ENCODE measurements at places on chromosomes 16 and 17.

DNA sequence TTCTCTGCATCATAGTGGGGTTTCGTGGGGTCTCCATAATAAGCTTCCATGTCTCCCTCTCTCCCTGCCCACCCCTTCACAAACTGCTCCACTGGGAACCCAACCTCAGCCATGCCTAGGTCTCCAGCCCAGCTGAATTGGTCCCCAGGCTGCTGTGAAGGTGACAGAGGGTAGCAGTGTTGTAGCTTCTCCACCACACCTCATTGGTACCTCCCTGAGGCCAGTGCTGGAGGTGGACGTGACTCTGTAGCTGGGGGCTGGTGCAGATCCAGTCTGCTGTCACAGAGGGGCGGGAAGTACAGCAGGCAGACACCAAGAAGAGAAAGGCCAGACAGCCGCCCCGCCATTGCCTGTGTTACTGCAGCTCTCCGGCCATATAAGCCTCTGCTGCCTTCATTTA lies 82.1 kb downstream of the OR1D5 start:
- H3K4me3 ChIP-seq = no peak overlapping the region
- no peak overlapping the region for H3K27ac ChIP-seq
- no peak for DNase-seq
- no peaks in the 10 kb centered on the region for H3K27me3 ChIP-seq
- no peaks in the 10 kb centered on the region for H3K36me3 ChIP-seq

GRCh38 chr16:56988161-56988947 lies 1.0 kb upstream of the NLRC5 start:
- H3K27ac ChIP-seq = peak overlapping the region; percentile 82
- peak overlapping the region; percentile 76 for H3K4me3 ChIP-seq
- H3K36me3 ChIP-seq = no peaks in the 10 kb centered on the region
- DNase-seq = no peak

- H3K36me3 ChIP-seq = no peaks in the 10 kb centered on the region
- no peak overlapping the region for H3K27ac ChIP-seq
- no peaks in the 10 kb centered on the region for H3K27me3 ChIP-seq
- DNase-seq = no peak
- H3K4me1 ChIP-seq = no peaks in the 10 kb centered on the region
- H3K4me3 ChIP-seq = no peak overlapping the region
Observed at GRCh38 chr17:73747221-73748002, 103.2 kb upstream of the SDK2 start.

- no peaks in the 10 kb centered on the region for H3K36me3 ChIP-seq
- no peaks in the 10 kb centered on the region for H3K27me3 ChIP-seq
Observed at GRCh38 chr17:17724307-17725010, 43.2 kb downstream of the RAI1 start.

DNA sequence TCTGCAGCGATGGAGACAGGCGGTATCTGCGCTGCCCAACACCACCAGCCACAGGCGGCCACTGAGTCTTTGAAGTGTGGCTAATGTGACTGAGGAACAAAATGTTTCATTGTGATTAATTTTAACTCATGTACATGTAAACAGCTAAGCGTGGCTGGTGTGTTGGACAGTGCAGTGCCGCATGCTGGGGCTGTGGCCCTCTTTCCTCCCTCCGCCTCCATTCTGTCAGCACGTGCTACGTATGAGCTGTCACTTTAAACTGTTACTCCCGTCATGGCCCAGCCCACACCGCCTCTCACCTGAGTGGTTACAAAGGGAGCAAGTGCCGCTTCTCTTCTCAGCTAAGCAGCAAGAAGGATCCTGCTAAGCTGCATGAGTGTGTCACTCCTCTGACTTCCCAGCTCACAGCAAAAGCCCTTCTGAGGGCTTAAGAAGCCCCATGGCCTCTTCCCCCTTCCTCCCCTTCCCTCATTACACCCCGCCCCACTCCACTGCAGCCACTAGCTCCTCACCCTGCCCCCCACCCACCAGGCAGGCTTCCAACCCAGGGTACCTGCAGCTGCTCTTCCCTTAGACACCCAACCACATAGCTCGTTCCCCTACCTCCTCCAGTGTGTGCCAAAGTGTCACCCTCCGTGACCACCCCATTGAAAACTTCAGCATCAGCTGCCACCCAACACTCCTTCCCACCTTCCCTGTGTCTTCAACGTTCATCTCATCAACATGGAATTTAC lies 15.0 kb downstream of the HASPIN start:
- H3K4me3 ChIP-seq = peak overlapping the region; percentile 36
- no peaks in the 10 kb centered on the region for H3K36me3 ChIP-seq
- H3K27me3 ChIP-seq = no peaks in the 10 kb centered on the region
- no peaks in the 10 kb centered on the region for H3K4me1 ChIP-seq

DNA sequence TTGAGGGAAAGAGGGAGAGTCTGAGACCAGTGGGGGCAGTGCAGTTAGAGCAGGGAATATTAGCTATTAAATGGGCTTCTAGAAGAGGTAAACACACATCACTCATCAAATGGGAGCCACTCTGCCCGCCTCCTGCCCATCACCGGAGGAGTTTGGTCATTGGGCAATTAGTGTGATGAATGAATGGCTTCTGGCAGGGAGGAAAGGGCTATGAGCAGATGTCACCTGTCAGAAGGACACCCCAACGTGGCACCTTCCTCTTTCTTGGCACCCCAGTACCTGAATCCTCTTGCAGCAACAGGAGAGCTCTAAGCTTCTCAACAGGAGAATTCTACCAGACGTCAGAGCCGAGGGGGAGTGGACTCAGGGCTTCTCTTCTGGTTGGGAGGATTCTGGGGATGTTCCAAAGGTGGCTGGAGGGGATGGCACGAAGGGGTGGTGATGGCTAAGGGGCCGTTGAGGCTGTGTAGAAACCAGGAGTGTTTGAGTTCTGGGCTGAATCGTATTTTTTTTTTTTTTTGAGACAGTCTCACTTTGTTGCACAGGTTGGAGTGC lies 11.0 kb downstream of the C1QTNF1 start:
- H3K36me3 ChIP-seq = no peaks in the 10 kb centered on the region
- DNase-seq = peak; percentile 30
- no peaks in the 10 kb centered on the region for H3K27me3 ChIP-seq
- no peak overlapping the region for H3K4me3 ChIP-seq
- peaks cover 4% of the 10 kb centered on the region for H3K4me1 ChIP-seq
- peak overlapping the region; percentile 83 for H3K27ac ChIP-seq

DNA sequence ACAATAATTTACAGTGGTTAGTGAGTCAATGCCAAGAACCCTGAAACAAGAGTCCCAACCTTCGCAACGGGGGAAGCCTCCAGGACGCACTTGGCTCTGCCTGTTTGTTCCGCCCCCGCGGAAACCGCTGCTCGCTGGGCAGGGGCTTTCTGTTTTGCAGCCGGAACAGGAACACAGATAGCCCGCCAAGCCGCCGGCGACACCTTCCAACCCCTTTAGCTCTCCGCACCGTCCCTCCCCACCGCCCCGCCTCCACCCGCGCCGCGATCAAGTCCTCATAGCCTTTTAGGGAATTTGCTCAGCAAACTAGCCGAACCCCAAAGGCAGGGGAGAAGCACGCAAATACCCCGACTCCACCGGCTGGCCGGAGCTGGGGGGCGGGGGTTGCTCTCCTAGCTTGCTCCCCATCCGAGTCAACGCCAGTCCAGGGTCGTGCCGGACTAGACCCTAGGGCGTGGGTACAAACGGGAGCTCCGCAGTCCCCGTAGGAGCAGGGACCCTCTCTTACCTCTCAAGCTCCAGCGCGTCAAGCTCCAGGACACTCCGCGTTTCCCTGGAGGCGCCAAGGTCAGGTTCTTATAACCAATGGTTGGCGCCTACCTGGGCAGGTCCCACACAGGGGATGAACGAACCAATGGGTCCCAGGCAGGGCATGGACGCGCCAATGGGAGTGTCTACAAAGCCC lies at the start of gene SLFN13:
Gene SLFN13, minus strand, starts transcription at position 553 of the 685 bp plus-strand sequence. CDS start 3,086 bp downstream, outside the sequence.
- peak; percentile 78 for DNase-seq
- H3K4me1 ChIP-seq = no peaks in the 10 kb centered on the region
- no peaks in the 10 kb centered on the region for H3K27me3 ChIP-seq
- peak within 1 kb of the TSS; percentile 82 for H3K27ac ChIP-seq

DNA sequence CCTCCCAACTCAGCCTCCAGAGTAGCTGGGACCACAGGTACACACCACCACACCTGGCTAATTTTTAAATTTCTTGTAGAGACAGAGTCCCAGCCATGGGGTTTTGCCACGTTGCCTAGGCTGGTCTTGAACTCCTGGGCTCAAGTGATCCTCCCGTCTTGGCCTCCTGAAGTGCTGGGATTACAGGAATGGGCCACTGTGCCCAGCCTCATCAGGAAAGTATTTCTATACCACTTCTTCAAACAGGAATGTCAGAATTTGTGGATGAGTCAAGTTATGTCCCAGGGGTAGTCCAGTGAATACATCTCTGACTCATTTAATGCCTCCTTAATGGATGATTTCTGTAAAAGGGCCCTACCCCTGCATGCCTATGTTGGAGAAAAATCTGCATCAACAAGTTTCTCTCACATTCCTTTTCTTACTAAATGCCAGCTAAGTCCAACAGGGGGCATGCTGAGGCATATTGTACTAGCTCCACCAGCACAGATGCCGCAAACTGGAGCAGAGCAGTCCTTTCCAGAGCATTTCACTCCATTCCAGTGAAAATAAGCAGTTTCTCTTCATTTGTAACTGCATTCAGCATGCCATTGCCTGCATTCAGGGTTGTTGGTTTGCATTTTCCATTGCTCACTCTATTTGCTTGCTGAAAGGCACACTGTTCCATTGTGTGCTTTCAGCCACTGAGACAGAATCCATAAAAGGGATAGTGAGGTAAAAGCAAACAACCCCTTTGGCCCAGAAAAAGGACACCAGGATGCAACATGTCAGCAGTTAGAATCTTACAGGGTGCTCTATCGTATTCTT lies 5.3 kb upstream of the CAVIN1 start:
- no peak overlapping the region for H3K4me3 ChIP-seq
- H3K4me1 ChIP-seq = peaks cover 4% of the 10 kb centered on the region
- H3K27me3 ChIP-seq = no peaks in the 10 kb centered on the region

GRCh38 chr17:72219137-72219823 lies 98.5 kb downstream of the SOX9 start:
- no peak overlapping the region for H3K27ac ChIP-seq
- no peaks in the 10 kb centered on the region for H3K4me1 ChIP-seq
- no peaks in the 10 kb centered on the region for H3K36me3 ChIP-seq
- DNase-seq = no peak
- H3K4me3 ChIP-seq = peak overlapping the region; percentile 46
- H3K27me3 ChIP-seq = peaks cover 17% of the 10 kb centered on the region

DNA sequence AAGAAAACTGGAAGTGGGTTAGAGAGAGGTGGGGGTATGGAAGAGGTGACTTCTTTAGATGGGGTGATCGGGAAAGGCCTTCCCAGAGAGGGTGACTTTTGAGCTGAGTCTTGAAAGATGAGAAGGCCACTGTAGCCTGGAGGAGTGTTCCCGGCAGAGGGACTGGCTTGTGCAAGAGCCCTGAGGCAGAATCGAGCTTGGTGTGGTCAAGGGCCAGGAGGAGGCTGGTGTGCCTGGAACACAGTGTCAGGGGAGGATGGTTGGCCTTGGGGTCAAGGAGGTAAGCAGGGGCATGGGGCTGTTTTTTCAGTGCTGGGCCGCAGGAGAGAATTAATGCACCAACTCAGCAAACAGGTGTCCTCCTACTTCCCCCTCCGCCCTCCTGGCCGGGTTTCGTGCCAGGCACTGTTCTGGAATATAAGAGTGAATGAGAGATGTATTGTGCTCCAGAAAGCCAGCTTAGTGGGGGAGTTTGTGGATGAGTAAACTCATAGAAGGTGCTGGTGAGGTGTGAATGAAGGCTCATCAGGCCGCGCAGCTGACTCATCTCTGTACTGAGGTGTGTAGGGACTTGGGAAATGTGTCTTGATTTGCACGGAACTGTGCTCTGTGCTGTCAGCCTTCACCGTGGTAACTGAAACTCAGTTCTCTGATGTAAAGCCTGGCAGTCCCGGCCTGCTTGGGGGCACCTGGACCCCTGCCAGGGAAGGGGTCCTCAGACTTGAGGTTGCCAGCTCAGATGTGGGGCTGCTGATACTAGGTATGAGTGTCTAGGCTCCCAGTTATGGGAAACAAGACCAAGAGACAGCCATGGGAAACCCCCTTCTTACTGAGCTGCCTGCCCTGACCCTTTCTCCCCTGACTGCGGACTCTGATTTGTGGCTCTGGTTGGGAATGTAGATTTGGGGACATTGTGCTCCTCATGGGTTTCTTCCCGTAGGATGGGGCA lies 15.3 kb downstream of the KSR1 start:
- no peaks in the 10 kb centered on the region for H3K36me3 ChIP-seq
- H3K4me3 ChIP-seq = no peak overlapping the region
- no peak for DNase-seq
- H3K27me3 ChIP-seq = no peaks in the 10 kb centered on the region

GRCh38 chr16:105521-105920 lies 27.5 kb downstream of the MPG start:
- no peaks in the 10 kb centered on the region for H3K27me3 ChIP-seq
- H3K36me3 ChIP-seq = no peaks in the 10 kb centered on the region
- no peak for DNase-seq
- H3K4me1 ChIP-seq = peaks cover 19% of the 10 kb centered on the region

GRCh38 chr16:995087-995486 lies 13.5 kb downstream of the SOX8 start:
- H3K4me3 ChIP-seq = no peak overlapping the region
- no peaks in the 10 kb centered on the region for H3K4me1 ChIP-seq
- H3K27me3 ChIP-seq = no peaks in the 10 kb centered on the region
- H3K36me3 ChIP-seq = no peaks in the 10 kb centered on the region
- no peak for DNase-seq
- H3K27ac ChIP-seq = no peak overlapping the region

DNA sequence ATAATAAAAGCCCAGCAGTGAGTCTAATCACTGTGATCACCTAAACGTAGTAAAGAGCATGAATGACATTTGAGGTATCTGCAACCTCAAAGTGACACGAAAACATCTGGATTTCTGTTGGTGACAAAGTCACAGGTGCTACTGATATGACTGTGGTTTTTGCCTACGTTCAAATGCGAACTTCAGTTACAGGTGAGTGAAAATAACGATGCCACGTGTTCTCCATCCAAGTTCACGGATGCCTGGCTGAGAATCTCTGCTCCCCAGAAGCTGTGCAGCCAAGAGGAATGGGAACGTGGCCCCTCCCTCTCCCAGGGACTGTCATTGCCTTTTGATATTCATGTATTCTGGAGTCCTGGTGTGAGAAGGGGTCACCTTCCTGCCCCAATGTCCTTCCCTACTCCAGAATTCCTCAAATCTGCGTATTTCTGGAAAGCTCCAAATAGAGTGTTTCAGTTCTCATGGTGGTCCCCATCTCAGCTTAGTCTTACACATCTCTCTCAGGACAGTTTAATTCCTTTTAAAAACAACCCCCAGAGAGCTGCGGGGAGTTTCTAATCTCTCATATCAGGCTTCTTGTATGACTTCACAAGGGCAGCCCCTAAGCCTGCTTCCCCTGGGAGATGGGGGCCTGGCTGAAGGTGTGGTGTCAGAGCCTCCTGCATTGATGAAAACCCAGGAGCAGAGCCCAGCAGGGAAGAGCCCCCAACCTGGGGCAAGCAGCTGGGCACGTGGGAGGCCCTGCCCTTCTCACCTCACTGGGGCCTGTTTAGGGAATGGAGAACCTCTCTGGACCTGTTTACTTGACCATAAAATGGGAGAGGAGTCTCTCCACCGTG lies 25.8 kb downstream of the PIK3R5 start:
- H3K36me3 ChIP-seq = no peaks in the 10 kb centered on the region
- H3K4me3 ChIP-seq = no peak overlapping the region
- H3K4me1 ChIP-seq = no peaks in the 10 kb centered on the region
- H3K27me3 ChIP-seq = no peaks in the 10 kb centered on the region
- H3K27ac ChIP-seq = no peak overlapping the region

- no peaks in the 10 kb centered on the region for H3K27me3 ChIP-seq
- no peak overlapping the region for H3K4me3 ChIP-seq
- no peak for DNase-seq
- no peak overlapping the region for H3K27ac ChIP-seq
- H3K36me3 ChIP-seq = no peaks in the 10 kb centered on the region
- no peaks in the 10 kb centered on the region for H3K4me1 ChIP-seq
Observed at GRCh38 chr16:9050102-9050830, 41.2 kb upstream of the HAPSTR1 start.

Data from breast epithelium (tissue), 4 donors.